ENCODE measurements at places on chromosomes 6 and 20.

DNA sequence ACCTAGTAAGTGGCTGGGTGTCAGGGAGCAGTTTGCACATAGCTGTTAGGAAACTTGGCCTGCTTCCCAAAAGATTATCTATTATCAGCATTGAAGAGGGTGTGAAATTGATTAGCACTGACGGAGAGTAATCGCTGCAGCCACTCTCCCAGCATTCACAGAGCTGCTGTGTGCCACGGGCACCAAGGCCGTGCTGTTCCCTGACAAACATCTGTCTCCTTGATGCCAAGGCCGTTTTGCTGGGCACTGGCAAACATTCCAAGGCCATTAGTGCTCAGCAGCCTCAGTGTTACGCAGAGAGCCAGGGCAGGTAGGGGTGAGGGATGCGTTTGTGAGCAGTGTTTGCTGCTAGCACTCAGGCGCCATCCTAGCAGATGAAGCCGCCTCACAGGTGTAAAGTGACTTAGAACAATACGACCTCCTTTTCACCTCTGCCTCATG is 57.7 kb upstream of the VSTM2L start:
- no peak for DNase-seq

GRCh38 chr20:62269378-62269777 is 31.1 kb downstream of the OSBPL2 start:
- no peak for DNase-seq

- DNase-seq, result no peak
Observed at GRCh38 chr20:62888910-62889309, 27.3 kb upstream of the TCFL5 start.

- no peak for DNase-seq
Observed at GRCh38 chr20:23643659-23644058, 5.9 kb upstream of the CST3 start.

GRCh38 chr6:2947445-2947844 is 23.9 kb downstream of the SERPINB6 start:
- no peak for DNase-seq

DNA sequence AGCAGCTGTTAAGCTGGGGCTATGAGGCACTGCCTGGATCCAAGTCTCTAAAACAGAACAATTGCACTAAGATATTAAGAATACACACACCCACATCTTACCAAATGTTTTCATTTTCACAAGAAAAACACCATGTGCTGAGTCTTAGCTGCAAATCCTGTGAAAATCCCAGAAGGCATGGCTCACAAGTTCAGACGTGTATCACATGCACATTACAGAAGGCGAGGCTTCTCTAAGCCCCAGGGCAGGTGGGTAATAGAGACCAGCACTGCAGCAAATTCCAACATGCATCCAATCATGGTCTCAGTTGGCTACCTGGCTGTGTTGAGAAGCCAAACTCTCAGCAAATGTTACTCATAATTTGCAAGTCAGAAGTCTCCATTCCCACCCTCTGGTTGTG is 16.2 kb upstream of the CST3 start:
- no peak for DNase-seq

GRCh38 chr6:131628726-131629125 is 684 bp upstream of the MED23 start:
- DNase-seq, result no peak

- DNase-seq, result no peak
Observed at GRCh38 chr6:20538131-20538662, 3.9 kb downstream of the CDKAL1 start.

DNA sequence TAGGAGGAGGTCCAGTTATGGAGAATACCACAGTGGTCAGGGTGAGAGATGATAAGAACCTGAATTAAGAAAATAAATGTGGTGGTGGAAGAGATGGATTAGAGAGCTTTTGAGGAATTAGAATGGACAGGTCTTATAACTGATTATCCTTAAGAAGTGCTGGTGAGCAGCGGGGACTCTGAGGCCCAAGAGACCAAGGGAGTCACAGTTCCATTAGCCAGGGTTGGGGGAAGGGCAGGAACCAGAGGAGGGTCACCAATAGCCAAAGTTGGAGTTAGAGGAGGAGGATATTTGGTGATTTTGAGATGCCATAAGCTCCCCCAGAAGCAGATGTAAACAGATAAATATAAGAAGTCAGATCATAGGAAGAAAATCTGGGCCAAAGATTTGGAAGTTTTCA is 87.1 kb upstream of the PAK5 start:
- no peak for DNase-seq

All from omental fat pad (tissue), 4 donors.